Stomach (tissue), 19 donors: ENCODE measurements at places on chromosomes 13 and 19. TPM values are rescaled to one million over a fixed set of nuclear protein-coding genes. Genes with fewer than 3 reads are reported as not detected.

Gene ITM2B
- 271 TPM for total RNA-seq

Gene PNMA8C
- total RNA-seq = not detected

Gene CCL25
- 5.1 TPM for total RNA-seq

Gene DLEU7
- not detected for total RNA-seq

Gene NOVA2
- total RNA-seq = 1.8 TPM

Gene SLC8A2
- 17.9 TPM for total RNA-seq

Gene IZUMO1
- 10.7 TPM for total RNA-seq
